ENCODE measurements at places on chromosomes 4 and X.
A peak's percentile ranks its signal among the peaks of the same experiment; 100 is the strongest.

- DNase-seq: peak; percentile 94
Measured at GRCh38 chrX:23901060-23901459, 6.7 kb downstream of the APOO start.

DNA sequence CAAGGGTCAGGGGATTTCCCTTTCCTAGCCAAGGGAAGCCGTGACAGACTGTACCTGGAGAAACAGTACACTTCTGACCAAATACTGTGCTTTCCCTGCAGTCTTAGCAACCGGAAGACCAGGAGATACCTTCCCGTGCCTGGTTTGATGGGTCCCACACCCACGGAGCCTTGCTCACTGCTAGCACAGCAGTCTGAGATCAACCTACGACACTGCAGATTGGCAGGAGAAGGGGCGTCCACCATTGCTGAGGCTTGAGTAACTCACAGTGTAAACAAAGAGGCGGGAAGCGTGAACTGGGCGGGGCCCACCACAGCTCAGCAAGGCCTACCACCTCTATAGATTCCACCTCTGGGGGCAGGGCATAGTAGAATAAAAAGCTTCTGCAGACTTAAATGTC lies 48.7 kb upstream of the SRD5A3 start:
- DNase-seq: peak; percentile 96

GRCh38 chrX:13897566-13897965 lies 80.7 kb upstream of the GPM6B start:
- no peak for DNase-seq

GRCh38 chrX:15497865-15498264 lies 2.7 kb upstream of the BMX start:
- peak; percentile 55 for DNase-seq

- peak; percentile 73 for DNase-seq
Measured at GRCh38 chr4:155906554-155907247, 3.2 kb downstream of the TDO2 start.

GRCh38 chr4:175330652-175331051 lies 412.5 kb downstream of the ADAM29 start:
- peak; percentile 7 for DNase-seq

GRCh38 chr4:94806376-94806775 lies 48.6 kb downstream of the BMPR1B start:
- DNase-seq: no peak

DNA sequence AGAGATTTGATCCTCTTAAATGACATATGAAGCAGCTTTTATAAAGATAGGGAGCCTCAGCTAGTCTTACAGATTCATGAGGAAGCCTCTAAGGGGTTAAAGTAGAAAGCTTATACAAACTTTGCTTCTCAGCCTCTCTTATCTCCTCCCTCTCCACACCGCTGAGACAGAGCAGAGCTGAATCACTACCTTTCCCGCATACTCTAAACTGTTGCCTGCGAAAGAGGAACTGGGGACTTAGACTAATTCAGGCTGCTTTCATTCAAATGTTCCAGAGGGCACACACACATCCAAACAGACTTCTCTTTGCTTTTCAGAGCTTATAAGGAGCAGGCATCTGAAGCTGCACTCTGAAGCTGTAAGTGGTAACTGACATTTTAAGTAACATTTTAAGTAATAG lies at the start of gene SERTM2:
Gene SERTM2 (plus strand): TSS at position 169 of the 400 bp plus-strand sequence. CDS start 7,213 bp downstream, outside the sequence.
- peak; percentile 16 for DNase-seq

- DNase-seq: no peak
Measured at GRCh38 chr4:165963621-165964020, 90.6 kb downstream of the TLL1 start.

- DNase-seq: peak; percentile 50
Measured at GRCh38 chr4:145177906-145178538, 2.4 kb downstream of the OTUD4 start.

DNA sequence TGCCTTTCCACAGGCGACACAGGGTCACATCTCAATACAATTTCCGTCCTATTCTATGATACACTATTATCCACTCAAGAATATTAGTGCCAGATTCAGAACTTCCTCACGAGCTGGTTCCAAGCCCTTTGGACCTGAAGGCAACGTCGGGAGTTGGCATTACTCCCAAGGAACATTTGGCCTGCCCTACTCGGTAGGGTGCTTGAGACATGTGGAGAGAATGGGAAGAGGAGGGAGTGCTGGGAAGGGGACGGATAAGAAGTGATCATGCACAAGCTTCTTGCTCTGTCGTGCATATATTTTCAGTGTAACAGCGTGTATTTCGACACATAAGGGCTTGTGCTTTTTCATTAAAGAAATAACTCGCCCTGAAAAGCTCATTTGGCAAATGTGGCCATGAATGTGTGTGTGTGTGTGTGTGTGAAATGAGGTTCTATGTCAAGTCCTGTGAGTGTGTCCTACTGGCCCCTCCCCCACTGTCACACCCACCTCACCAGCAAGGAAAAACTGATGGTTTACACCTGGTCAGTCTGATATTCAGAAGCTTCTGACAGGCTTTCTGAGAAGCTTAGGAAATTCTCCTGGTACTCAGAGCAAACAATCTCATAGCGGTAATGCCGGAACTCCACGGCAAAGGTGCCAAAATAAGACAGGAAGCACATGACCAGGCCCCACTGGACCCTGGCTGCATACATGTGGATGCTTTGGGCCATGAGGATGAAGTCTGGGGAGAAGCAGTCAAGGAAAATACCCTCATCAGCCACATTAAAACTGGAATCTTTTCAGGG lies 54.8 kb downstream of the ENOPH1 start:
- DNase-seq: no peak

DNA sequence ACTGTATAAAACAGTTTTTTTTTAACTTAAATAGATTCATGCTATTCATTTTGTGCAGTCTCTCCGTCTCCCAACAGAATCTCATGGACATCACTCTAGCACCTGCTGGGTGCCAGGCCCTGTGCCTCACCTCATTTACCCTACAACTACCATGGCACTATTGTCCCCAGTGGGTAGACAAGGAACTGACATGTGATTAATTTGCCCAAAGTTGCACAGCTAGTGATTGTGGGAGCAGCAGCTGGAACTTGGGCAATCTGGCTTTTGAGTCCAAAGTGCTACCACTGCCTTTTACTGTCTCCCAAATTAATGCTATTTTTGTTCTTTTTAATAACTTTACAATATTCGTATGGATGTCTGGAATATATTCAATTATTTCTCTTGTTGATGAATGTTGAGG lies 11.2 kb upstream of the PGRMC2 start:
- DNase-seq: no peak

- no peak for DNase-seq
Measured at GRCh38 chr4:6143603-6144181, 56.7 kb downstream of the JAKMIP1 start.

- peak; percentile 83 for DNase-seq
Measured at GRCh38 chr4:15918484-15919129, 19.9 kb downstream of the FGFBP1 start.

GRCh38 chrX:150607201-150607600 lies 38.8 kb downstream of the MTM1 start:
- no peak for DNase-seq

GRCh38 chrX:139484591-139484990 lies 45.9 kb upstream of the F9 start:
- no peak for DNase-seq

GRCh38 chr4:76546759-76547742 lies 112.0 kb downstream of the SHROOM3 start:
- peak; percentile 86 for DNase-seq

DNA sequence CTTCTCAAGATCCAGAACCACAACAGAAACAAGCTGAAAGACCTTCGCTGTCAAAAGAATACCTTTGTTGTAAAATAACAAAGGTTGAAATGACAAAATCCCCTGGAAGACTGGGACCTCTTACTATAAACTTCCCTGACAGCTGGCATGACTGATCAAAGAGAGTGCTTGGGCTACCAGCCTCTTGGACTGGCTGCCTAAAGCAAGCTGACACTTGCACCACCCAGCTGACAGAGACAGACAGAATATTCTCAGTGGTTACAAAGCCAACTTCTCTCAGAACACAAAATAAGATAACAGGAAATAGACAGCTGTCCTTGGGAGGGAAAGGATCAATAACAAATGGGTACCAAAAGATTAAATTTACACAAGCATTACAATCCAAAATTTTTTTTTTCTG lies 241.7 kb upstream of the SPOCK3 start:
- DNase-seq: peak; percentile 57

DNA sequence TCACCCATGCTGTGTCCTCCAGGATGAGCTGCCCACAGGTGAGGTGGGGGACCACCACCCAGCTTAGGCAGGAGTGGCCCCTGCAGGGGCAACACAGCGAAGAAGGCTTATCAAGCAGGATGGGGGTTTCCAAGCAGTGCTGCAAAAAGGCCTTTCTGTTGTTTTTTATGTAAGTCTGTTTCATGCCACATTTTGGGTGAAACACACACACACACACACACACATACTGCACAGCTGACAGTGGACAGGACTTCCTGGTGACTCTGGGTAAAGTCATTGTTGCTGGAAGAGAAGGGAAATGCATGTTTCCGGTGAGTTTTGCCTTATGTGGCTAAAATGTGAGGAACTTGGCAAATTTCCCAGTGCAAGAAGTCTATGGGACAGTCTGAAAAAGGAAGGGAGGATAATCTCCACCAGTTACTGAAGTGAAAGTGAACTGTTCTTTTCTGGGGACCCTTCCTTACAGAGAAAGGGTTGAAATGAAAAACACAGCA lies 119.2 kb downstream of the IRF2 start:
- peak; percentile 71 for DNase-seq

GRCh38 chr4:77711469-77711868 lies 105.8 kb downstream of the CXCL13 start:
- no peak for DNase-seq

- peak; percentile 71 for DNase-seq
Measured at GRCh38 chr4:52983563-52984303, 121.6 kb downstream of the RASL11B start.

GRCh38 chrX:18833071-18833731 lies 125.8 kb downstream of the PPEF1 start:
- DNase-seq: no peak

GRCh38 chr4:128653527-128654444 lies 155.7 kb upstream of the JADE1 start:
- DNase-seq: no peak

- DNase-seq: no peak
Measured at GRCh38 chrX:38357747-38358673, 5.6 kb downstream of the OTC start.

DNA sequence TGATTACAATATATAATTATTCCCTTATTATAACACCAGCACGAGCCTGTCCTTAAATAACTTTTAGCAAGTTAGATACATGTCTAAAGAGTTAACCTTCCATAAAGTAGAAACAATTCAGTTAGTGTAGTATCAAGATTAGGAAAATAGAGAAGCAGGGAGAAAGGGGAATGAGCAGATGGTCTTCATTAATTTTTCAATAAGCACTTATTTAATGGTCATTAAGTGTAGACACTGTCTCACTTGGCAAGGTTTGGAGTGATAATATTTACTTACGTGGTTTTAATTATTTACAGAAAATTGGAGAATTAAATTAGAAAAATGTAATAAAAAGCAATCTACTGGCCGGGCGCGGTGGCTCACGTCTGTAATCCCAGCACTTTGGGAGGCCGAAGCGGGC lies 99.7 kb downstream of the PDS5A start:
- DNase-seq: no peak

DNA sequence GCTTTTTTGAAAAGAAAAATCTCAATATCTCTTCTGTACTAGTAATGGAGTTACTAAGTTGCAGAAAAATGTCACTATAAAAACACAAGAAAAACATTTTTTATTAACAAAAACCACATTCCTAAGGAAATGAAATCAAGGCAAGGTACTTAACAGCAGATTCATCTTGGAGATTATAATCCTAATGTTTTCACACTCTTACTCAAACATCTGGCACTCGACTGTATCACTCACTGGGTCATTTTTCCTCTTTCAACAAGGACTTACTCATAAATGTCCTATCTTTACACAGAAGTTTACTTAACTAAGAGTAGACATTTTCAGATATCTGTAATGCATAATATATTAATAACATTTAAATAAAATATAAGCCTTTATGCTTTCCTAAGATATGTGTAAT lies 216.6 kb downstream of the NR3C2 start:
- peak; percentile 9 for DNase-seq

DNA sequence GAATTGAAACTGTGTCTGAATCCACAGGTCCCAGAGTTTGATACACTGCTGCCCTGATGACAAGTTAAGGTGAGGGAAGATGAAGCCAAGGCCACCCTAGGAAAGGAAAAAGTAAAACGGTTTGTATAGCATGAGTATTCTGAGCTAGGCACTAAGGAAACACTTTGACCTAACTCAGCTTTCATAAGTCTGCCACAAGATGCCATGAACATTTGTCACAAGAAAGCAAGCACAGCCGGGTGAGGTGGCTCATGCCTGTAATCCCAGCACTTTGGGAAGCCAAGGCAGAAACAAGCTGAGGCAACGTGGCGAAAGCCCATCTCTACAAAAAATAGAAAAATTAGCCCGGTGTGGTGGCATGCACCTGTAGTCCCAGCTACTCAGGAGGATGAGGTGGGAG lies 34.2 kb downstream of the ELOVL6 start:
- peak; percentile 57 for DNase-seq

- DNase-seq: no peak
Measured at GRCh38 chr4:128298146-128298758, 10.6 kb upstream of the PGRMC2 start.

- no peak for DNase-seq
Measured at GRCh38 chrX:130376077-130376476, 9.4 kb downstream of the GPR119 start.

- DNase-seq: peak; percentile 26
Measured at GRCh38 chr4:144699565-144699964, 53.6 kb downstream of the HHIP start.

DNA sequence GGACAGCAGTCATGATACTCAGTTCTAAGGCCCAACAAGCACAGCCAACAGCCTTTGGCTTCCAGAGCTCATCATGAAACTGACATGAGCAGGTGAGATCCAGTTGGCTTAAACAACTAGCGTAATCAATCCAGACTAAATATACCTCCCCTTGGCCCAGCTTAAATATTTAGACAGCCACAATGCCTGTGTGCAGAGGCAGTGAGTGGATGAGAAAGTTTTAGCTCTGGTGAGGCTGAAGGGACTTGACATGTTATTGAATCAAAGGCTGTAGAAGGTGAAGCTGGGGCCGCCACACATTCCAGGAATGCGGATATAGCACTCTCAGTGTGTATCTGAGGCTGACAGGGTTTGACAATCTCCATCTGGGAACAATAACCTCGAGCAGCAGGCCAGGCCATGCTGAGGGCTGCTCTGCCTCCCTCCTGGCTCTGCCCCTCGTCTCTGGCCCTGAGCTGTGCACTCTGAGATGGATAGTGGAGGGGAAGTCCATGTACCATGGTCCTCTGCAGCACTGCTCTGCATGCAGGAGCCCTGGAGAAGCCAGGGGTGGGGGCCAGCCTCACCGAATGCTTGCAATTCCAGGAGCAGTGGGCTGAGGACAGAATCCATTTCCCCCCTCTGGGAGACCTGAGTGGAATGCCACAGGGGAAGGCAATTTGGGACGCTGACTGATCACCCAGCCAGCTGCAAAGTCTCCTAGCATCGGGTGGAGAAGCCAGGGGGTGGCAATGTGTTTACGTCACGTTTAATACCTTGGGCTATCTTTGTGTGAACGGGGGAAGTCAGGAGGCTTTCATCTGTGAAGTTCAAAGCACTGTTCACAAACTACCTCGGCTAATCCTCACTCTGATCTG lies 37.3 kb upstream of the RASL11B start:
- no peak for DNase-seq

- DNase-seq: peak; percentile 43
Measured at GRCh38 chr4:184000457-184001396, 95.6 kb downstream of the STOX2 start.

- no peak for DNase-seq
Measured at GRCh38 chr4:1060621-1061020, 49.2 kb downstream of the FGFRL1 start.
